ENCODE measurements at places on chromosomes 5 and 9.

DNA sequence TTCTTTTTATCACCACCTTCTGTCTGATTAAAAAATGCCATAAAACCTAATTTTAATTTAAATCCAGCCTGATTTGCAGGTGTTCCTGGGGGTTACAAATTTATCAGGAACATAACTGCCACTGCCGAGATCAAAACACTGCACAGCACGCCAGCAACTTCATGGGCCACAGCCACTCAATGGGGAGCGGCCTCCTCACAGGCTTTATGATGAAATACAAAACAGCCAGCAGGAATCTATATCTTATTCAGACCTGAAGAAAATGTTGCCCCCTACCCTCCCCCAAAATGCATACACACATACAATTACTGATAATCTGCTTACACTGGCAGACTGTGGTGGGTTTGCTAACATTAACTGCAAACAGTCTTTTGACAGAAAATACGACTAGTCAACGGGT is 151.7 kb upstream of the POU5F2 start:
- DNase-seq: no peak

DNA sequence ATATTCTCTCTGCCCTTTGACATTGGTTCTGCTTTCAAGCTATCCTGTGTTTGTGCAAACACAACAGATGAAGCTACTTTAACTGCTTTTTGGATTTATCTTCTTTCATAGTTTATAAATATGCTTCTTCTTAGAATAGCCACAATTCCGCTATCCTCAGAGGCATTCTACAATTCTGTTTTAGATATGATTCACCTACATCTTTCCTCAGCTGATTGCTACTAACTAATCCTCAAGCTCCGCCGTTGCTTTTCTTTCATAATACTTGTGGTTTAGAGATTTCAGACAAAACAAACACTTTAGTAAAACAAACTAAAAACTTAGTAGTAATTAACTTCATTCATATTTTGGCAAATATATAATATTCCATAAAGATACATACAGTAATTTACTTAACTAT is 52.5 kb downstream of the ECPAS start:
- DNase-seq: no peak

DNA sequence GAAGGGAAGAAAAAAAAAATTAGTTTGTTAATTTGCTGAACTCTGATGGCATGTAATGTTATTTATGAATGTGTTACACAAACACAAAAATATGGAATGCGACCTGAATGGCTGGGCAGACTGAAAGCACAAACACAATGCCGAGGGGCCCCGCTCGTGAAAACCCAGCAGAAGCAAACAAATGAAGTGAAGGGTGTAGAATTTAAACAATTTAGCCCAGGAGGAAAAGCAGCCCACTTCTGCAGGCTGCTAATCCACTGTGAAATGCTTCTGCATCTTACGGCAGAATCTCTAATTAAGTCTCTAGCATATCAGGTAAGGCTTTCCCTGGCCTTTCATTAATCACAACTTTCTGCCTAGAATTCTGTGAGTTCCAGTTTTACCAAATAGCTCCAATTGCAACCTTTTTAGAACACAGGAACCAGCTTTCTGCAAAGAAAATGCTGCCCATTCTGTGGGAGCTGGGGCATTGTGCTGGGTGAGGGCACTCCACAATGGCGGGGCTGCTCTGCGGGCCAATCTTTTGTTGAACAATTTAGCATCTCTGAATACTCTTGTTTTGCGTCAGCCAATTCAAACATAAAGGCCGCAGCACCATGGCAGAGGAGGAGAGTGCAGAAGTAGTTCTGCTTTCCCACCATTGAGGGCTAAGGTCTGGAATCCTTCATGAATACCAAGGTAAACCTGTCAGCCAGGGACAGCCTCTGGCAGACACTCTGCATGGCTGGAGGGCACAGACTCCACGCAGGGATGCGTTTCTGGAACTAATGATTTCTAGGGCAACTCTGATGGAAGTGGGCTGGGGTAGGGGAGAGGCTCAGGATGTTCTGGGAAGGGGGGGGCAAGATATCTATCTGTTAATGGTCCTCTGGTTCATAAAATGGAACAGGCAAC is 66.4 kb downstream of the PTCH1 start:
- DNase-seq: no peak

GRCh38 chr5:91474201-91474600 is 91.1 kb upstream of the ARRDC3 start:
- DNase-seq: peak; percentile 11

- no peak for DNase-seq
Measured at GRCh38 chr5:160463227-160463626, 41.6 kb downstream of the PTTG1 start.

GRCh38 chr5:87579678-87580077 is 166.9 kb upstream of the CCNH start:
- DNase-seq: no peak

- no peak for DNase-seq
Measured at GRCh38 chr5:6469836-6470235, 21.2 kb downstream of the UBE2QL1 start.

DNA sequence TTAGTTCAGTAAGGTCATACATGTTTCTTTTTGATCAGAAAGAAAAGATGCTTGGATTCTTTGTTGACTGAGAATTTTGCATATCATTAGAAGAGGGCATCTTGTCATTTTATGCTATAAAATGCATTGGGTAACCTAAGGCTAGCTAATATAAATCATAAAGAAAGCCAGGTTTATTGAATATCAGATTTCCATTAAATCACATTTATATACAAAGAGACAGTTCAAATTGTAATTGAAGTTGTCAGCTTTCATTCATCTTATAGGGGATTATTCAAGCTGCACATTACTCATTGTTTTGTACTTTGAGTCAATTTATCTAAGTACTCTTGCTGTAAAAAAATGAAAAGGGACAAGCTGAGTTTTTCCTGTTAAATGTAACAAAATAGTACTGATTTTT is 259.1 kb upstream of the CDH12 start:
- no peak for DNase-seq

GRCh38 chr5:6545036-6545693 is 87.7 kb downstream of the NSUN2 start:
- DNase-seq: no peak

DNA sequence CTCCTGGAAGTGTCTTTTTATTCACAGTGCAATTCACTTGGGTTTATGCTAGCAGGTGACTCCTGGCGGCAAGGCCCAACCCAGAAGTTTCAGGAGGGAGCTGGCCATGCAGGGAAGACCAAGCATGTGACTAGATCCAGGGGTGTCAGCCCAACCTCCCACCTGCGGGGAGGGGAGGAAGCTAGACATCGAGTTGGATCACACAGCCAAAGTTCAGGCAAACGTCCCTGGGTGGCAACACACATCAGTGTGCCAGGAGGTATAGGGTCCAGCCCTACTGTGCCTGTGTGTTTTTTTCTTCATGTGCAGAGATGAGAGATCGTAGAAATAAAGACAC is 25.3 kb downstream of the PNPLA7 start:
- DNase-seq: no peak

DNA sequence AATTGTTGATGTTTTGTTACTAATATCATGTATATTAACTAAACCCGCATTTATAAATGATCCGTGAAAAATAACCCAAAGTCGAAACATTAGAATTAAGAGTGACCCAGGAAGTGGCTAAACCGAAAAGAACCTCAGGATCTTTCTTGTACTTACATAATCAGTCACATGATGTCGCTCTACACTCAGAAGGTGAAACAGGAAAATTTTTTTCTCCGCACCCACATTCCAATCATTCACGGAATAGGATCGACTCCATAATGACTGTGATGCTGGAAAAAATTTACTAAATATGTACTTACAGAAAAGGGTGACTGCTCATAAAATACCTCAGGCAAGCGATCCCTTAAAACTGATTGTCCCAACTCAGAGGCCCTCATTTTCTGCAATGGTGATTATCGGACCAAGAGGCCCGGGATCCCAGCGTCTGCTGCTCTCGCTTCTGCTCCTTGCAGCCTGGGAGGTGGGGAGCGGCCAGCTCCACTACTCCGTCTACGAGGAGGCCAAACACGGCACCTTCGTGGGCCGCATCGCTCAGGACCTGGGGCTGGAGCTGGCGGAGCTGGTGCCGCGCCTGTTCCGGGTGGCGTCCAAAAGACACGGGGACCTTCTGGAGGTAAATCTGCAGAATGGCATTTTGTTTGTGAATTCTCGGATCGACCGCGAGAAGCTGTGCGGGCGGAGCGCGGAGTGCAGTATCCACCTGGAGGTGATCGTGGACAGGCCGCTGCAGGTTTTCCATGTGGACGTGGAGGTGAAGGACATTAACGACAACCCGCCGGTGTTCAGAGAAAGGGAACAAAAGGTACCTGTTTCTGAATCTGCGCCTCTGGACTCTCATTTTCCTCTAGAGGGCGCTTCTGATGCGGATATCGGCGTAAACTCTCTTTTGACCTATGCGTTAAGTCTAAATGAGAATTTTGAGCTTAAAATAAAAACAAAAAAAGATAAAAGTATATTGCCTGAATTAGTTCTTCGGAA is at the start of gene PCDHA12:
PCDHA12 (plus strand) TSS at position 224 of the 981 bp plus-strand sequence; CDS start at position 389, 165 bp downstream.
- DNase-seq: no peak

DNA sequence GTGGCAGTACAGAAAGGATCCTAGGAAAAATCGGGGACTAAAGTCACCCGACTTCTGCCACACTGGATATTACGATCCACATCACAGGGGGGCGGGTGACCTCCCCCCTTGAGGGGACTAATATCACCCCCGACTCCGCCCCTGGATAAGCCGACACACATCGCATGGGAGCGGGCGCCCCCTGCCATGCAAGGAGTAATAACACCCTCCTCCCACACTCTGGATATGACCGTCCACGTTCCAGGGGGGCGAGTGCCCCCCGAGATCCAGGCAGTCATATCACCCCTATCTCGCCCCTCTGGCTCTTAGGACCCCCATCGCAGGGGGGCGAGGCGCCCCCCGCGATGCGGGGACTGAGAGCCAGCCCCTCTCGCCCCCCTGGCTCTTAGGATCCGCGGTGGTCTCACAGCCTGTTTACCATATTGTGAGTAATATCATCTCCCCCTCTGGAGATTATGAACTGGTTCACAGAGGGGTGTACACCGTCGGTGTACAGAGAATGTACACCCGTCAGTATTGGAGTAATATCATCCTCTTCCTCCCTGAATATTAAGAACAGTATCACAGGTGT is 423.0 kb downstream of the DIRAS2 start:
- no peak for DNase-seq

- no peak for DNase-seq
Measured at GRCh38 chr5:79875230-79875629, 115.8 kb downstream of the MTX3 start.

DNA sequence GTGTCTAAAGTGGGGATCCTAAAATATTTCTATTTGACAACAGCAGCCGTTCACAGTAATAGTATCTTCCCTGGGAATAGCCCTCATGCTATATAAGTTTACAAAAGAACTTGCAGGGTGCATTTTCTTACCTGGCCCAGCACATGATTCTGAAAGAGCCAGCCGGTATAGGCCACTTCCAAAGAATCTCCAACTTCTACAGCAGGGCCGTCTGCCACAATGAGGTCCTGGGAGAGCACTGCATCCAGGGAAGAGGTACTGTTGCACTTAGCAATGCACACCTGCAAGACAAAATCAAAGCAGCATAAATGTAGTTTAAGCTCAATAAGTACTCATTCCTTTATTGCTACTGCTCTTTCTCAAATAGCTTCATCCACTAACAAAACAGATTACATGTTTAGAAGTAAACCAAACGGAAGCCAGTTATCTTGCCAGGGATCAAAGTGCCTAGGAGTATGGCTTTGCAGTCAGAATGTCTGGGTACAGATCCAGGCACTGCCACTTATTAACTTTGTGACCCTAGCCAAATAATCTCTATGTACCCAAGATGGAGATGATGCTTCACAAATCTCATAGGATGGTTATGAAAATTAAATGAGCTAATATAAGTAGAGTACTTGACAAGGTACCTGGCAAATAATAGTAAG is 21.3 kb downstream of the FKBP15 start:
- DNase-seq: no peak

GRCh38 chr9:84466580-84467285 is 126.2 kb upstream of the SLC28A3 start:
- DNase-seq: no peak

GRCh38 chr9:89025553-89025952 is 34.3 kb downstream of the S1PR3 start:
- DNase-seq: no peak

GRCh38 chr5:109693535-109694400 is 4.0 kb downstream of the MAN2A1 start:
- DNase-seq: no peak

DNA sequence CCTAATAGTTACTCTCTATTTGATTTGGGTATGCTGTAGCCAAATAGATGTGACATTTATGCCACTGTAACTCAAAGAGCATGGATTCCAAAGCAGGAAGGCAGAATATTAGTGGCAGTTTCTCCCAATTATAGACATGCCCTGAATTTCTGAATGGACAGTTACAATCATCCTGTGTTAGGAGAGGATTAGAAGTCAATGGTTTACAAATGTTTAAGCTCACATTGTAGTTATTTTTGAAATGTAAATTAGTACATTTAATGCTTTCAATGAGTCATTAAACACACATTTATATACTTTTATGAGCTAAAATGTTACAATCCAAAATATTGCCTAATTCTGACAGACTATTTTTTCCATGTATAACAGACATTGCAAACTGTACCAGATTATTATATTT is 62.3 kb upstream of the CDH18 start:
- DNase-seq: no peak
